ENCODE measurements at places on chromosomes 2 and 18.
A peak's percentile ranks its signal among the peaks of the same experiment; 100 is the strongest.

- no peak for DNase-seq
Observed at GRCh38 chr2:108936866-108937265, 52.2 kb downstream of the EDAR start.

DNA sequence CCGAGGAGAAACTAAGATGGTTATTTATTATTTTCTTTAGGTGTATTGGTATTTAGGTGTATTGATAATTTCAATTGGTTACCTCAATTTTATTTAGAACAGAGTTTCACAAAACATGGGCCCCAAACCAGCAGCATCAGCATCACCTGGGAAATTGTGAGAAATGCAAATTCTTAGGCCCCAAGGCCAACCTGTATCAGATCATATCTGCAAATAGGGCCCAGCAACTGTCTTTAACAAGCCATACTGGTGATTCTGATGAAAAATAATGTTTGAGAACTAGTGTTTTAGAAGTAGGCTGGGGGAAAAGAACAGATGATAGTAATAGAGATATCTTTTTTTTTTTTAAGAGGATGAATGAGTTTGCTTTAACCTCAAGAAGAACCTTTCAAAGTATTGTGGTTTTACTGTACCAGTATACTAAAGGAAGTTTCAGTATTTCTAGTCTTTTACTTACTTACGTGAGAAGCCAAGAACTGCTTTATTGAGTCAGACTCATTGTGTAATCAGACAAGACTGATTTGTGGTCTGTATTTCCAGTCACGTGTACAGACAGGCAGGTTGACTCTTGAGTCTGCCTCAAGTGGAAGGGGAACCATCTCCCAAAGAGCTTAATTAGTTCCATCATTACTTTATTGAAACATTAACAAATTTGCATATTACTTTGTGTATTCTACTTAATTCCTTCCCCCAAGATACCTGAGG lies 60.4 kb upstream of the GAREM1 start:
- DNase-seq = peak; percentile 20

GRCh38 chr18:13395577-13395976 lies 177.0 kb downstream of the LDLRAD4 start:
- no peak for DNase-seq

DNA sequence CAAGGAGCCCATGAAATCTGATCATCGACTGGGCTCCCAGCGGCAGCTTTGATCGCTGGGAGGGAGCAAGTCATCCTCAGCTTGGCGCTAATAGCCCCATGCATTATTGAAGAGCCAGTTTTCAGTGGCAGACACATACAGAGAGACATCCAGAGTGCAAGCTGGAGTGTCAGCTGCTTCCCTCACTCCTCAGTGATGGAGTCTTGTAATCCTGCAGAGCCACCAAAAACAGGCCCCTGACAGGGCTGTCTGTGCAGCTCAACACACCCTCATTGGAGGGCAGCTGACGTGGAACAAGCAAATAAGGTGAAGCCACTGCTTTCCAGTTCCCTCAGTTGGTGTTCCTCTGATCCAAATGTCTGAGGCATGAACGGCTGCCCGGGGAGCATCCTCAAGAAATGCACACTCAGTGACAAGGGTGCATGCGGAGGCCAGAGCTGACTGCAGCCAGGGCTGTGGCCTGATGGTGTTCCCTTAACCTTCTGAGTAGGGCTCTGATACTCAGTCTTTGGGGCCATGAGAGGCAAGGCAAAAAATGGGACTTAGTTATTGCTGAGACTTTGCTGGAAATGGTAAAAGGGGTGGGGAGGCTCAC lies 97.4 kb downstream of the RHOB start:
- no peak for DNase-seq

DNA sequence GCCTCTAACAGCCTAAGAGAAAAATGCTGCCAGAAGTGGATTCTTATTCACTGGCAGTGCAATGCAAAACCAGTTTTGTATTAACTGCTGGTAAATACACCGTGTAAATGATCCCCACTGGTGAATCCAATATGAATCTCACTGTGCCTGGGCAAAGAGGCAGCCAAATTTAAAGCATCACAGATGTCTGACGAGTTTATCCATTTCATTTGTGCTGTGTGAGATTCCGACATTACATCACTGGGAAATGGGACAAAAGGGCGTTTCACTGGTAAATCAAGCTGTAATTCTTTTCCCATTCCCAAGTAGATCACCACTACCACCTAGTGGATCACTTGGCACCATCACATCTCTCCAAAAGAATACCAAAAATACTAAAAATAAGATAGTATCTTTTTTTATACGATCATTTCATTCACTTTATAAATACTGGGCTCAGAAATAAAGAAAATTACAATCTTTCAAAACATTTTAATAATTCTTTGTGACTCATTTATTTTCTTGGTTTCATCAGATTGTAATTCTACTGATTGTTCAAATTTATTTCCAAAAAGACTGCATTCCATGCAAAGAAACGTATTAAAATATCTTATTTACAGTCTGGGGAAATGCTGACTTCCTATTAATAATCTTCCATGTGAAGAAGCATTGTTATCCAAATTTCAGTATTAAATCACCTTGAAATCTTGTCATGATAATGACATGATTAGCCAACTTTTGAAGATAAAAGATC lies 125.6 kb downstream of the GRB14 start:
- DNase-seq = no peak

GRCh38 chr18:9971313-9971920 lies 57.6 kb downstream of the VAPA start:
- peak; percentile 94 for DNase-seq

DNA sequence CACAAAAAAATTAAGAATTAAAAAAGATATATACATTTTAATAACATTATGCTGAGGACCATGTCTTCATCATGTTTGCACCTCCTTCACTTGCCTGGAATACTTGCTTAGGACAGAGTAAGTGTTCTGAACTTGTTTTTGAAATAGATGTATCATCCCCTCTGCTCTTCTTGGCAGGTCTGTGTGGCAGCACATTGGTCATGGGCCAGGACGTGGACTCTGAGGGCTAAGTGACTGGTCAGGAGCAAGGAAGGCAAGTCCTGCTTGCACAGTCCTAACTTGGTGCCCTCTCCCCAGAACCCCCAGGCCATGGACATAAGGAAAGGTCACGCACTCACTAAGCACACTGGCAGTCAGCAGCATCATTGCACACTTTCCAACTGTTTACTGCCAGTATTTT lies 95.8 kb downstream of the PTPRM start:
- DNase-seq = no peak

DNA sequence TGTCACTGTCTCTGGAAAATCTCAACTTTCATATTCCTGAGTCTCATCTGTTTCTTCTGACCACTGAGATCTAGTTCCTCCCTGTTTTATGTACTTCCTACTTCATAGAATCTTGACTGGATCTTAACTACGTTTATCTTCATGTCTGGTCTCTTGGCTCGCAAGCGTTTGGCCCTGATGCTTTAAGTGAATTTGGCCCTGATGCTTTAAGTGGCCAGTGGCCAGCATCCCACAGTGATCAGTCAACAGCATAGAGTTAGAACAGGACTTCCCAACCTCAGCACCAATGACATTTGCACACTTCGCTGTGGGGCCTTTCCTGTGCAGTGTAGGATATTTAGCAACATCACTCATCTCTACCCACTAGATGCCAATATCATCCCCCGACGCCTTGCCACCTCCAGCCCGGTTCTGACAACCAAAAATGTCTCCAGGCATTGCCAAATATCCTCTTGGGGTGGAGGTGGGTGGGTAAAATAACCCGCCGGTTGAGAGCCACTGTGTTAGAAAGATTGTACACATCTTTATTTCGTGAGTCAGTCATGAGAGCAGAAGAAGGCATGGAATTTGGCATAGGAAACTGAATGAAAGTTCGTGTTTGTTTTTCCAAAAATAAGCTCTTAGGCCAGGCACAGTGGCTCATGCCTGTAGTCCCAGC lies 12.2 kb downstream of the TM4SF20 start:
- no peak for DNase-seq

- DNase-seq = no peak
Observed at GRCh38 chr2:161961061-161961460, 113.0 kb downstream of the DPP4 start.

DNA sequence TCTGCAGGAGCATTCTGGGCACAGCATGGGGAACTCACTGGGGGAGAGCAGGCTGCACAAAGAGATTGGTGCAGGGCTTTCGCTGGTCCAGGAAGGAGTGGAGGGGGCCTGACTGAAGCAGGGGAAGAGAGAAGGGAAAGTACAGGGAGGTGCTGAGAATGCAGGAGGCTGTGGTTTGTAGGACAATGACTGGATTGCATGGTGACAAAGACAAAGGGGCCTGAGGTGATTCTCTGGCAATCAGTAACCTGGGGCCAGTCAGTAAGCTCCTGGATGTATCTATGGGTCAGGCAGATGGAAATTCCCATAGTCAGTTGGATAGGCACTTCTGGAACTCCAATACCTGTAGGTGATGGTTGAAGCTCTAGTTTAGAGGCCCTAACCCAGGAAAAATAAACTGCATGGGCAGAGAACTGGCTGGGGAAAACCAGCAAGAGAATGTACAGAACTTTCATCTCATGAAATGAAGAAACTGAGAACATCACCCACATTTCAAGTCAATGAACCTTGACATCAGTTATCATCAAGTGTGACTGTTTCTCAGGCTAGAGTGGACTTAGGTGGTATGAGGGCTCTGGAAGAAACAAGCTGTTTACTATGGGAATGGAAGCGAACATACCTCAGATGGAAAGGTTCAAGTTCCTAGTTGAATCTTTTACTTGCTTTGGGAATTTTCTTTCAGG lies 193.2 kb downstream of the TPGS2 start:
- DNase-seq = no peak

DNA sequence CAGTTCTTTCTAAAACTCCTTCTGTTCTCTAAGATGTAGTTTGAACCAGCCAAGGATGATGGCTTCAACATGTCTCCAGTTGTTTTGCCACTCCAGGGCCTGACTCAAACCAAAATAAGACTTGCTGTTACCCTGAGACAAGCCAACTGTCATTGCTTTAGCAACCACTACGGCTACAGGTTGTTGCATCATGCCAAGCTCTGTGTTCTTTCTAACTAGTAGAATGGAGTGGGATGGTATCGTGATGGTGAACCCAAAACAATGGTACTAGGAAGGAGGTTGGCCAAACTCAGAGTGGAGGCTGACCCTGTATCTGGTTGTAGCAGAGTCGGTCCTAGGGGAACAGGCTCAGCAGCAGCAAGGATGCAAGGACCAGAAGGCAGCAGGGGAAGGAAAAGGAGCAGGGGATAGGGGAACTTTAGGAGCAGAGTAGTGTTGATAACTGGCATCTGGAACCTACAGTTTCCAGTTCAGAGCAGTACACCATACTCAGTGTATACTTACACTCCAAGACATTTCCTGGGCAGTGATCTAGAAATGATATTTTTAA lies 51.6 kb downstream of the PDK1 start:
- DNase-seq = no peak

GRCh38 chr2:196696423-196697079 lies 57.0 kb downstream of the CCDC150 start:
- DNase-seq = no peak

DNA sequence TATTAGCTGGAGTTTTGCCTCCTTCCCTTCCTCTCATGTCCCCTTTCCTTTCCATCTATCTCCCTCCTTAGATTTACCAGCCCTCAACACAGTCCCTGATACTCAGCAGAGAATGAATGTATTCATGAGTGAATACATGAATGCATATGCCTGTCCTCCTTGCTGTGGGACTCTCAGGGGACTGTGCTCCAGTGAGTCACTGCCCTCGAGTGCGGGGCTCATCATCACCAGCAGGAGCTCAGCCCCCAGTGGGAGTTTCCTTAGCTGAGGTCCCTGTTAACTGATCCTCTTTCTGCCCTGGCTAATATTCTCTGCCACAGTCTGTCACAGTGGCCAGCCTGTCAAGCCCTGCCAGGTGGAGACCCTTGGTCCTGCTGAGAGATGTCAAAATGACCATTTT lies 104.9 kb upstream of the LHCGR start:
- DNase-seq = no peak

DNA sequence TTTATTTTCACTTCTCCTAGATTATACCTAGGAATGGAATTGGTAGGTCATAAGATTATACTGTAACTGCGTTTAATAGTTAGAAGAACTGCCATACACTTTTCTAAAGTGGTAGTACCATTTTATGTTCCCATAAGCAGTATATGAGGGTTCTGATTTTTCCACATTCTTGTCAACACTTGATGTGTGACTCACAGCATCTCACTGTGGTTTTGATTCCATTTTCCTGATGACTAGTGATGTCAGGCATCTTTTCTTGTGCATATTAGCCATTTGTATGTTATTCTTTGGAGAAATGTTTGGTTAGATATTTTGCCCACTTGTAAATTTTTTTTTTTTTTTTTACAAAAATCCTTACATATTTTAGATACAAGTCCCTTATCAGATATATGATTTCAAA lies 2.3 kb downstream of the DCAF17 start:
- DNase-seq = no peak

DNA sequence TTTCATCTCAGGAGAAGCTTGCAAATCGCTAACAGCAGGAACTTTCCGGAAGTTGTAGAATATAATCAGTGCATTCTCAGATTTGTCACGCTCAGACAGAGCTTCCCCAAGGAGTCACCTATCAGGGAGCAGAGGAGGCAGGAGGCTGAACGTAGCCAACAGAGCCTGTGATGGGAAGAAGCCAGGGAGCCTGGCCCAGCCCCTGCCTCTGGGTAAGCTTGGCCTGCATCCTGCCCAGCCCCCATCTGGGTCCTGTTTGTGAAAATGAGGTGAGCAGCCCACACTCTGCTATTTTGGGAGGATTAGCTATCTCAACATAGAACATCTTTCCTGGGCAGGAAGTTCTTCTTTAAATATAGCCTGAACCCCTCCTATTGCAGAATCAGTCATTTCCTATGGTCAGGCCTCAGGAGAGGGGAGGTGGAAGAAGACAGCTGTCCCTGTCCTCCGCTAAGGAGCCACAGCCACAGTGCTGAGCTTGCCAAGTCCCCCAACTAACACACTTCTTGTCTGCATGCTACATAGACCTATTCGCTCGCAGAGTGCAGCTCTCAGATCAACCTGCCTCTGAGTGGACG lies 19.2 kb upstream of the PKDCC start:
- no peak for DNase-seq

DNA sequence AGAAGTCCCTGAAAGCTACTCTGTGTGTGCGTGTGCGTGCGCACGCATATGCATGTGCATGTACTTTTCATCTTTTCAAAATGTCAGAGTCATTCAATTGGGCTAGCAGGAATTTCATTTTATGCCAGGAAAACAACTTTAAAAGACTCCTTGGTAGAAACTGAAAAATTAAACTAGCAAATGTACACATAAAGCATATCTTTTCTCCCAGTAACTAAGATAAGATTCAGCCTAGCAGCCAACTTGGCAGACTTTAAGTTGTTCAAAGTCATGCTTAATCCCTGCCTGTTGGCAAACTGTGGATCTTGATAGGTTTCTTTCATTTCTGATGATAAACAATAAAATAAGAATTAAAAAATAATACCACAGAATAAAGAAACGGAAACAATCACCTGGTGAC lies 1129.1 kb downstream of the LRP1B start:
- no peak for DNase-seq

DNA sequence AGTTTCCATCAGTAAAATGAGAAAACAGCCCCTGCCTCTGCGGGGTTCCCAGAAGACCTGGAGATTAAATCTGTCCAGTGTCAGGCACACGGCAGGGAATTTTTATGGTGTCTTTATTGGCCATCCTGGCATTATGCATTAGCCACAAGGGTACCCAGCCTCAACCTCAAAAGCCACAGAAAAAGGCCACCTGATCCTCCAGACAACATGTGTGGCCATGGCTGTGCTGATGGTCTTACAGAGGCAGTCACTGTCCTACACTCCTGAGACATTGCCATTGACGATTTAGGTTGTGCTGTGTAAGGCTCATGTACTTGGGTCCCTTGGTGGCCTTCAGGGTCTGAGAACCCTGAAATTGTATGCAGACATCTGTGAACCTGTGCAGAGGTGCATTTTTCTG lies 115.6 kb downstream of the SMAD7 start:
- no peak for DNase-seq
